ENCODE measurements at places on chromosomes 12 and 14.

DNA sequence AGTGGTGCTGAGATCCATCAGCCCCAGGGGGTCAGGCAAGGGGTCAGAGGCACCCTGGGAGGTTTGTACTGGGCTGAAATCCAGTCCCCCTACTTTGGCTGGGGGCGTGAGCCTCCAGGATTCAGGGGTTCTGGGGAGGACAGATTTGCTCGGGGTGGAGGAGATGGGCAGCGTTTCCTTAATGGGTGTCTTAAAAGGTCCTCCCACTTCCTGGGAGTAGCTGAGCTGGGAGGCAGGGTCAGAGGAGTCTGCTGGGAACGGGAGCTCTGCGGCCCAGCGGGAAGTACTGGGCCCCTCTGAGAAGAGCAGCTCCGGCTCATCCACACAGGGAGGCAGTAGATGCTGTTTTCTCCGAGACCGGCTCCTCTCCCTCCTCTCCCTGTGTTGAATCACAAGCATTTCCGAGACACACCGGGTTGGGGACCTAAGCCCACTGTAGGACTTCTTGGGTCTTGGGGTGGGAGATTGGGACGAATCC lies 2.1 kb upstream of the TEX52 start:
- no peak for DNase-seq

- DNase-seq: no peak
Observed at GRCh38 chr14:56860441-56860840, 50.2 kb upstream of the OTX2 start.

GRCh38 chr14:25394791-25395391 lies 344.9 kb upstream of the STXBP6 start:
- no peak for DNase-seq

DNA sequence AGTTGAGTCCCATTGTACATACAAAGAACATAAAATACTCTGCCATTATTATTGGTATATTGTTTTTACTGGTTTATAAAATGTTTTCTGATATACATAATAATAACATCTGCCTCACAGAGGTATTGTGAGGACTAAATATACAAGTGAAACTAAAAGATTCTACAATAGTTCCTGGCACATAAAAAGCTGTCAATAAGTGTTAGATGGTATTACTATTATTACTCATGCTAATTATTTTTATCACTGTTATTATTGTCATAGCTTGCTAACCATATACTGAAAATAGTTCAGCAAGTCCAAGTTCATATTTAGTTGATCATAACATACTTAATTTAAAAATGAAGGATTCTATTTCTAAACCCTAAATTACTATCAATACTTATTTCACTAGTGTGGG lies 34.4 kb downstream of the BTG1 start:
- DNase-seq: no peak

- DNase-seq: no peak
Observed at GRCh38 chr14:98912655-98913054, 359.3 kb downstream of the BCL11B start.

DNA sequence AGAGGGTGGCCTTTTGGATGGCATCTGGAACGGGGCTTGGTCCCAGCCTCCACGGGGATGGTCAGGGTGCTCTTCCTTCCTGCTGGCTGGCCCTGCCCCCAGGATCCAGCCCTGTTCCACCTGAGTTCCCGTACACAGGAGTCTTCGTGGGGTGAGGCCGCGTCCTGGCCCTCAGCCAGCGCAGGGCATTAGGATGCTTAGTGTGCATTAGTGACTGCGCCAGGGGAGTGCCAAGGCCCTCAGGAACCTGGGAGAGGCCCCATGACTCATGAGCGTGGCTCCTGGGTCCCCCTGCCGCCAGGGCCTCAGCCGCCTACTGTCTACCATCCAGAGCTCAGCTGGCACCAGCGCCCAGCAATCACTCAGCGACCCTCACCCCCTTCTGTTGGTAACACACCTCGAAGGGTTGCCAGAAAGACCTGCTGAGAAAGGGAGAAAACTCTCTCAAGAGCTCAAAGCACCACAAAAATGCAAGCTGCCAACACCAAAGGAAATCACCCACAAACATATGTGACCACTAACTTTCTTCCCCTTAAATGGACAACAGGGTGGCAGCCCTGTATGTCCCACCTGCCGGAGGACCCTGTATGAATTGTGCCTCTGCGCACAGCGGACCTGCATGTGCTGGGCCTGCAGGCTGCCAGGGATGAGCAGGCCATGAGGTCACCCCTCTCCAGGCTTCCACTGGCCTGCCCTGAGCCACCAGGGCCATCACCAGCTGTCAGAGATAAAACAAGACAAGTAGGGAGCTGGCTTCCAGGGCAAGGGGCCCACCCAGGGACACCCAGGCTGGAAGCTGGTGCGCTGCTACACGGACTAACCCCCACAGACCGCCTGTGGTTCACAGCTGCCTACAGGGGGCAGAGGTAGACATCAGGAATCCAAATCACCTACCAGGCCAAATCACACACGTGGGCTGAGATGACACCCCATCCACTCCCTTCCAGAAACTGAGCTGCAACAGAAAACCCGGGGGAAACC lies 28.7 kb downstream of the CCDC85C start:
- DNase-seq: no peak
